ENCODE measurements at places on chromosomes 4 and X.
A peak's percentile ranks its signal among the peaks of the same experiment; 100 is the strongest.

GRCh38 chr4:119110121-119110520, 25.5 kb upstream of the MYOZ2 start:
- DNase-seq = no peak

DNA sequence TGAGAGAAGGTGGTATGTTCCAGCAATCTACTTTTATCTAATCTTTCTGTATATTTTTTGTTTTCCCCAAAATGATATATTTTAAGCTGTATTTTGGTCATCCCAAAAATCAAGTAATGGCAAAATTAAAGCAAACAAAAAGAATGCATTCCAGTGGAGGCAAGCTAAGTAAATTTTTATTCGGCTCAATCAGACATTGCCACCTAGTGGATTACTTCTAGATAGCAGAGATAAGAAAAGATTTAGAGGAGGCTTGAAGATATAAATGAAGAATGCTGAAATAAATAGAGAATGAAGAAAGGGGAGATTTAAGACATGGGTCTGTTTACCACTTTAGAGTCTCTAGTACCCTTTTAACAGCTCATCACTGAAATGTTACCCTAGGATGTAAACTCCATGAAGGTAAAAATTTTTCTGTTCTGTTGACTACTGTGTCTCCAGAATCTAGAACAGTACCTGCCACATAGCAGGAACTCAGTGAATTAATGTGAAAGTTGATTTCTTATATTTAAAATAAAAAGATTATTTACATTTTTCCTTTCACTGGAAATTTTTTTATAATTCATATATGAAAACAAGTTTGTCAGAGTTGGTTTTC, 110.9 kb upstream of the ANK2 start:
- DNase-seq = peak; percentile 54

DNA sequence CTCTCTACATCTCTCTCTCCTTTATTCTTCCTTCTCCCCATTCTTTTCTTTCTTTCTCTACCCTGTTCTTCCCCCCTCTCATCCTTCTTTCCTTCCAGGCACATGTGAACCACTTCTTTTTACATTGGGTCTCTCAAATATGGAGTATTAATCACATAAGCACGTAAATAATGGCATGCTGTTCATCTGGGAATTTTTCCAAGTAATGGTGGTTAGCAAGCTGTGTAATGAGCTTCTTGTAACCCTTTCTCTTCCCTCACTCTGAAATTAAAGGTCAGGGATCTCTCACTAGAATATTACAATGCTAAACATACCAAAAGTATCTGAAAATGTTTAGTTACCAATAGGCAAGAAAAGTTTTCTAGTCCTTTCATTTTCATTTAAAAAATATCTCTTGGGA, 239.9 kb upstream of the TEX13A start:
- no peak for DNase-seq

DNA sequence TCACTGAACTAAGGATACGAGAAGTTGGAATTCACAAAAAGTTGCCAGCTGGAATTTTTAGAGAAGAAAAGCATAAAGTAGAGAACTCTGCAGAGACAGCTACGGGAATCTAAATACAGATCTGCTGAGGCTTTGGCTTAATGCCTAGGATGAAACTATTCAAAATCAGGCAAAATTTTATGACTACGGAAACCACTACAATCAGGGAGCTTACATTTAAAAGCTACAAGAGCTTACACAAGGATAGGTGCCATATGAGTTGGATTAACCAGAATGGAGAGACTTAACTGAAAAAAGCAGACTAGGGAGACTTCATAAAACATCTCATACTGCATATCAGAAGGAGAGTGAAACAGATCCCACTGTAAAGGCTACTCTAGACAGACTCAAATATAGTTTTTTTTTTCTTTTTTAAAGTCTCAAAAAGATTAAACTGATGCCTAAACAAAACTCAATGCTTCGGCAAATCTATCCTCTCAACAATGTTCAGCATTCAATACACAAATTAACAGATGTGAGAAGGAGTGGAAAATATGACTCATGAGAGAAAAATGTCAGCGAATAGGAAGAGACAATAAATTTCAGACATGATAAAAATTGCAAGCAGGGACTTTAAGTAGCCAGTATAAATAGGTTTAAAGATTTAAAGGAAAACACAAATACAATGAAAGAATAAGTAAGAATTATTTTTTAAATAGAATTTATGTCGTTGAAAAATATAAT, 586.1 kb downstream of the FSTL5 start:
- DNase-seq = no peak

DNA sequence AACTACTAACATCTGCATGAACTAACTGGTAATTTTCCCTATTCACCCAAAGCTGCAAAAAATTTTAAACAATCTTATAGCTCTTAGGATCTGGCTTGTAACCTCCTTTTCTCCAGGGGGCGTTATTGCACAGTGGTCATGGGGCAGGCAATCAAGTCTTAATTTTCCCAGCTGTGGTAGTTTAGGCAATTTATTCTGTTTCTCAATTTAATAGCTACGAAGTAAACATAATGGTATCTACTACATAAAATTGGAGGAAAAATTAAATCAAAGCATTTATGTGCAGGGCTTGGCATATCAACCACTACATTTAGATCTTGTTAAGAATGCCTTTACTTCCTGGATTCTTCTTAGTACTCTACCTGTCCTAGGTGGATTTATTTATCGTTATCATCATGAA, 137.4 kb upstream of the GUCY1A1 start:
- no peak for DNase-seq

DNA sequence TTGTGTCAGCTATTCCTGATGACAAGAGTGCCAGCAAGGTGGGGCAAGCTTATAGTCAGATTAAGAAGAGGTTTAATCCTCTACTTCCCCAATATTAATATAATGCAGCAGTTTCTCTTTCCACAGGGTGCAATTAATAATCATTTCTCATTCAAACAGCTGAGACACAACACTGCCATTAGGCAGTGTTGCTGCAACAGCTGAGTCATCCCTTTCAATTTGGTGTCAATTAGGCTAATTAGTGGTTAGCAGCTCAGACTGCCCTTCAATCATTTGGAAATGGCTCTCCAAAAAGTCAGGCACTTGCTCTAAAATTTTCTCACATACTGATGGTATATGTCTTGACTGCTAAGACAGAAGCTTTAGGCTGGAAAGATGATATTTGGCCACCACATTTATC, 265.7 kb upstream of the FAM241A start:
- no peak for DNase-seq

DNA sequence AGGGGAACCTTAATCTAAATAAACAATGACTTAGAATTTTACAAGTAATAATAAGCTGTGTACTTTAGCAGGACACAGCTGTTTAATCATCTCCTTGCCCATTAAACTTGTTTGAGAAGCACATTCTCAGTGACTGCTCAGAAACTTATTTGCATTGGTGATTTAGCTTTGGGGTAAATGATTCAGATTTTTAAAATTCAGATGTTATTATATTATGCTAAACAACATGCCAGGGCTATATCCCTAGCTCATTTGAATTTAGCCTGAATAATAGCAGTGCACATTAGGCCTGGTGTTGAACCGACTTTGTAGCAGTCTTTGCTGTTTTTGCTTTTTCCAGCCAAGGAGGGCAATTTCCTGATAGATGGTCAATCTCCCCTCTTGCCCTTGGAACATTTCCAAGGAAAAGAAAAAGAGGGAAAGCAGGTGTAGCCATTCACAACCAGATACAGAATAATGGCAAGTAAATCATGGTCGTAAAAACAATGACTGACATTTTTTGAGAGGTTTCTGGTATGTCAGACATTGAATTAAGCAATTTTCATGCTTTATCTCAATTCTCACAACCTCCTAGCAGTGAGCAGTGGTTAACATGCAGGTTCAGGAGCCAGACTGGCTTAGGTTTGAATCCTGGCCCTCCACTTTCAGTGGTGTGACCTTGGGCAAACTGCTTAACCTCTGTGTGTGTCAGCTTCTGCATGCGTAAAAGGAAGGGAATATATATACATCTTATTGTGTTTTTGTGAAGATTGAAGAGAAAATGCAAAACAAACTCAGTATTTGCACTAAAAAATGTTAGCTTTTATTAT, 16.8 kb downstream of the ARHGEF38 start:
- no peak for DNase-seq

- no peak for DNase-seq
Observed at GRCh38 chr4:79315891-79316290, 10.0 kb downstream of the NAA11 start.

DNA sequence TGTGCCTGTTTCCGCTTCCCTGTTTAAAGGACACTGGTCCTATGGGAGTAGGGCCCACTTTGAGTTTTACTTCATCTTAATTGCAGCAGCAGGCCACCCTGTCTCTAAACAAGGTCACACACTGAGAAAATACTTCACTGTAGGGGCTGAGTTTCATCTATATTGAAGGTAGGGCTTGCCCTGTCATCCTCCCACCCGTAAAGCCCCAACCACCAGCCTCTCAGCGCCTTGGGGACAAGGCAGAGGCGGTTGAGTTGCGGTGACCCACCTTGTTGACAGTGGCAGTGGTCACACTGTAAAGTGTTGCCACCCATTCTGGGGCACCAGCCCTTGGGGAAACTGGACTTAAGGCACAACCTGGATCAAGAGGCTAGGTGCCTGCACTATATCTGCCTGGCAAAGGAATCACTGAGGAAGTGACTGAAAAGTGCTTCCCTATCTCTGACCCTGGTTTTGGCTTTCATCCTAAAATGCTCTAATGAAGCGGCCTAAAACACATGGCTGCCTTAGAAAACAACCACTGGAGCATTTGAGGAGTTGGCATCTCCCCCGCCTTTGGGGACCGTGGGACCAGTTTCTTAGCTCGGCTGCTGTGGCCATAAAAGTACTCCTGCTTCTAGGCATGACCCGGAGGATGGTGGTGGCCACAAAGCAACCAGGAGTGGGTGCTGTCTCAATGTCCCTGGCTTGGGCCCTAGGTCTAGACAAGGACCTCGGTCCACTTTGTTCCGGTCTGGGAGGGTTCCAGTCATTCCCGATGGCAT, 7.8 kb upstream of the WDR1 start:
- DNase-seq = no peak

- DNase-seq = peak; percentile 88
Observed at GRCh38 chr4:1011022-1011665, at the start of gene FGFRL1. FGFRL1 (plus strand) TSS chr4:1011626; CDS start chr4:1012486, 860 bp downstream.

Measured in neuronal stem cell (in vitro differentiated cells).